ENCODE measurements at places on chromosomes 12 and 14.

GRCh38 chr12:57138526-57139272 lies 8.7 kb downstream of the LRP1-AS start:
- no peak for DNase-seq

- no peak for DNase-seq
These were observed 7.0 kb downstream of the CLEC1B start for GRCh38 chr12:9991876-9992275.

DNA sequence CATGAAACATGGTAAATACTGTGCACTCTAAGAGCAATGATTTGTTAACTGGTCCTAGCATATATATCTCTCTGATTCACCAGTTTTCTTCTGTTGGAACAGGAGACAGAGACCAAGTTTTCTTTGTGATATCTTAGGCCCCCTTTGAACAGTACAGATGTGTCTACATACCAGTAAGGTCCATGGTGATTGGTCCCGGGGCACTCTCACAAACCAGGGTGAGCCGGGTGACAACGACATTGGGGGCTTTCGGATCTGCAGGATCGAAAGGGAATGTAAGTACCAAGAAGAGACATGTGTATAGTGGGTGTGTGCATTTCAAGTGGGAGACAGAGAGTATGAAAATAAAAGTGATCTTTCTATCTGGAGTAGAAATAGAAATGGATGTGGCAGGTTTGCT lies 11.3 kb upstream of the ERP27 start:
- no peak for DNase-seq

DNA sequence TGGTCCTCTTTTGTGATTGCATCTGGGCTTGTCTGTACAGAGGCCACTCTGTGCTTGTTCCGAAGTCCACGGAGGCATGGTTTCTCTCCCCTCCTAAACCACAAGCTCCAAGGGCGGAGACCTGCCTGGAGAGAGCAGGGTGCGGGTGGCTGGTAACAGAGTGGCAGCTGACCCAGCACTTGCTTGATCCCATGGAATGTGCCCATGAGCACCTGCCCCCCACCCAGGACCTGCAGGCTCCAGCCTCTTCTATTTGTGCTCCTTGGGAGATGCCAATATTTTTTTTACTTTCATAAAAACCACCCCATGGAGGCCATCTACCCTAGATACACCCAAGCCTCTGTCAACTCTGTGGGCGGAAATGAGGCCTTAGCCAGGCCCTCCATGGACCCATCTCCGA lies 104.7 kb downstream of the PRMT8 start:
- no peak for DNase-seq

DNA sequence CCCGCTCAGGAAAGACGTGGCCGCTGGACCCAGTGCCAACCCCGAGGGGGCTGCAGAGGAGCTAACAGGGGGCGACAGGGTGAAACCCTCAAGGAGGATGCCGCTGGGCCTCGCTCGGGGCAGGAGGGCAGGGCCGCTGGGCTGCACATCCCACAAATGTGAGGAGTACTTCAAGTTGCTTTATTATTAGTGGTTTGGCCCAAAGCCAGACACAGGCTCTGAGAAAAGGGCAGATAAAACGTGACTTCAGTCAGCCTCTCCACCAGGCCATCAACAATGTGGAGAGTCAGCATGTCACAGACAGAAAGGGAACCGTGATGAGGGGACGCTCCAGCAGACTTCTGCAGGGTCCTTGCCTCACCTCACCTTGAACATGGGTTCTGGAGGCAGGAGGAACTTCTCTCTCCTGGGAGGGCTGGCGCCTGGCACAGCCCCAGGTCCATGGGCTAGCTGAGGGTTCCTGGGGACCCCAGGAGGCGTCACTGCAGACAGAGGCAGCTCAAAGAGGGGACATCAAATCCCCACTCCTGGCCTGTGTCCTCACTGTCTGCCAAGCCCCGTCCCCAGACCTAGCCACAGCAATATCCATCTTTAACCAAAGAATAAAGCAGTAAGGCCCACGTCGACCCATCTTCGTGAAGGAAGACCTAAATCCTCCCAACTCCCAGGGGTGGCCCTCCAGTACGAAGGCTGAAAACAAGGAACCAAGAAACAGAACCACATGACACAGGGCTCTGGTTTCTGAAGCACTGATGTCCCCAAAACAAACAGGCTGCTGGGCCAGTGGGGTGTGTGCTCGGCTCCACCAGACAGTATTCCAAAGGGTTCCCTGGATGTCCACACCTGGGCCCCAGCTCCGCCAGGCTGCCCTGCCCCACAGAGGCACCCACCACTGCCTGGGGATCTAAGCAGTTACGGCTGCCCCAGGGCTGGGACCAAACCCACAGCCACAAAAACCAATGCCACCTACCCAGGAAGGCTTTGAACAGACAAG lies 35.1 kb downstream of the CCDC85C start:
- DNase-seq, result peak; percentile 99

GRCh38 chr12:118982984-118983761 lies 1.8 kb downstream of the SRRM4 start:
- no peak for DNase-seq

- no peak for DNase-seq
These were observed 23.0 kb downstream of the MNAT1 start for GRCh38 chr14:60757567-60758002.

GRCh38 chr12:116471544-116471943 lies 87.6 kb upstream of the MAP1LC3B2 start:
- no peak for DNase-seq

- DNase-seq, result peak; percentile 88
These were observed 177.7 kb downstream of the MED13L start for GRCh38 chr12:116099652-116100432.

DNA sequence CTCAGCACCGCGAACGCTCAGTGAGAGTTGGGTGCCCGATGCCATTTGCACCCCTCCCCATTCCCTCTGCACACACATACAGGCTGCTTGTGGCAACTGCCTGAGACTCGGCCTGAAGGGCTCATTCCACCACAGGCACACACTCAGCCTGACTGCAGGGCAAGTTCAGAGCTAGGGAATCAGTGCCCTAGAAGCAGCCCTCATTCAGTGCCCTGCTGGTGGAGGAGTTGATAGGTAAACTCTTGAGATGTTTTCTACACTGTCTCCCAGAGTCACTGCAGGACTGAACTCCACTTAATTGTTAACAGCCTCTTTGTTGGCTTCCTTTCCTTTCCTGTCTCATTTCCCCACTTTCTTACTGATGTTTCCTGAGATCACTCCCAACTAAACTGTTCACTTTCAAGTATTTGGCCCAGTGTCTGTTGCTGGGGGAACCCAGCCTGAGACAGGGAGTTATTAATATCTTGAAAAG lies 16.9 kb downstream of the PPP1R36 start:
- no peak for DNase-seq

- no peak for DNase-seq
These were observed 593 bp downstream of the UNC119B start for GRCh38 chr12:120710805-120711296.

GRCh38 chr12:132561427-132562156 lies 48.8 kb downstream of the LRCOL1 start:
- DNase-seq, result peak; percentile 87

DNA sequence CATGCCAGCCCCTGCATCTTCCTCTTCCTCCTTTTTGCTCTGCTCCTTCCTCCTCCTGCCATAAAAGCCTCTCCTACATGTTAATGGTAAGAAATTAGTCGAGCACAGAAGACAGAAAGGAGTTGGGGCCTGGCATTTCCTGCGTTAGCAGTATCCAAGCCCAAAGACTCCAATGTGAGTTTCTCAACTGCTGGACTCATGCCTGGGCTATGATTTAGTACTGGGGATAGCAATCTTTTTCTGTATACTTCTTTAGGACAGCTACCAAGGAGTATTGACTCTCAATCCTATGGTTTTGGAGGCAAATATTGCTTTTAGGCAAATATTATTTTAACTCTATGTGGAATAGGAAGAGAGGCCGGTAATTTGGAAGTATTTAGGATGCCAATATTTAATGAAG lies 18.0 kb upstream of the SLC38A4 start:
- DNase-seq, result no peak

- no peak for DNase-seq
These were observed 7.1 kb upstream of the SERPINA9 start for GRCh38 chr14:94483071-94483451.

- DNase-seq, result no peak
These were observed 39.1 kb downstream of the NT5DC3 start for GRCh38 chr12:103801709-103802585.

- no peak for DNase-seq
These were observed 268.5 kb upstream of the SFSWAP start for GRCh38 chr12:131442337-131442918.
